HS-5 (cell line): ENCODE measurements at places on chromosomes 11 and 22.
A peak's percentile ranks its signal among the peaks of the same experiment; 100 is the strongest.

GRCh38 chr11:102926517-102926916 lies 29.0 kb downstream of the MMP13 start:
- DNase-seq, result no peak

DNA sequence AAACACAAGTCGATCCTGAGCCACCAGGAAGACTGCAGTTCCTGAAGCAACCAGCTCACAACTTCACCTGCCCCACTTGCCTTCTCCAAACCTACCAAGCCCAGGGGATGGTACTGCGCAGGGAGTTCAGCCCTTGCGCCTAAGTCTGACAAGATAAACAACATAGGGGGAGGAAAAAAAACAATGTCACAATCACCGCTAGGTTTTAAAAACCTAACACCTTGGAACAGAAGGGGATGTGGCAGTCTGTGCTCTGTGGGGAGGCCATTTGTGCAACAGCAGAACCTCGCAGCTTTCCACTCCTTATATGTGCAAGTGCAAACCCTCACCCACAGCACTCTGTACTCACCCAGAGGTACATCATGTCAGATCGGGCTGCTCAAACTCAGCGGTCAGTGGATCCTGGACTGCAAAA lies 134.2 kb downstream of the RBFOX2 start:
- DNase-seq, result no peak

GRCh38 chr22:43228330-43228729 lies 41.4 kb upstream of the TTLL12 start:
- no peak for DNase-seq

DNA sequence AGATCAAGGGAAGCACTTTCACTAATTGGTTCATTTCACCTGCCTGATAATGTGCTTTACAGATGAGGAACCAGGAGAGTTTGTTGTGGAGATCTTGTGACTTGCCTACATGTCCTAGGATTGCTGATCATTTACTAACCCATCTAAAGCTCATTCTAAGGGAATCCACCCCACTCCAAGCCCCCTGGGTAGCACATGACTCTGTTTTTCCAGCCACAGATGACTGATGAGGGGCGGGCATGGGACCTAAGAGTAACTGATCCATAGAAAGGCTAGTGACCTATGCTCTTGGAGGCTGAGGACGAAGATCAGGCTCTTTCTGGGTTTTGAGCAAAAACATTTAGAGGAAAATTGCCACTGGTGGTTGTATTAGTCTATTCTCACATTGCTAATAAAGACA lies 378.1 kb downstream of the CADM1 start:
- no peak for DNase-seq

DNA sequence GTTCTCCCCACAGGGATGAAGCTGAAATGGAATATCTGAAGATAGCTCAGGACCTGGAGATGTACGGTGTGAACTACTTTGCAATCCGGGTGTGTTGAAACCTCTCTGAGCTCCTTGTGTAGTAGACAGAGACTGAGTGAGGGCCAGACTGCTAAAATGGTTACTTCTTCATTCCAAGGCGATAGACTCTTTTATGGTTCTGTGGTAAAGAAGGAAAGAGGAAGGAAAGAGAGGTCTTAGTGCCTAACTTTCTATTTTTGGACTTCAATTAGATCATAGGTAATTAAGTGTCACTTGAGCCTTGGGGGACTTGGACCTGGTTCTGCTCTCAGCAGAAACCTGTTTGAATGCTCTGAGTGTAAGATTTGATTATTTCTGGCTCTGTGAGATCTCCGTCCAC lies 54.7 kb downstream of the NF2 start:
- no peak for DNase-seq

- DNase-seq, result no peak
These were observed at the start of gene MTFP1 for GRCh38 chr22:30425616-30426387. Gene MTFP1 (plus strand): TSS chr22:30425768. CDS start chr22:30425880, 112 bp downstream.

DNA sequence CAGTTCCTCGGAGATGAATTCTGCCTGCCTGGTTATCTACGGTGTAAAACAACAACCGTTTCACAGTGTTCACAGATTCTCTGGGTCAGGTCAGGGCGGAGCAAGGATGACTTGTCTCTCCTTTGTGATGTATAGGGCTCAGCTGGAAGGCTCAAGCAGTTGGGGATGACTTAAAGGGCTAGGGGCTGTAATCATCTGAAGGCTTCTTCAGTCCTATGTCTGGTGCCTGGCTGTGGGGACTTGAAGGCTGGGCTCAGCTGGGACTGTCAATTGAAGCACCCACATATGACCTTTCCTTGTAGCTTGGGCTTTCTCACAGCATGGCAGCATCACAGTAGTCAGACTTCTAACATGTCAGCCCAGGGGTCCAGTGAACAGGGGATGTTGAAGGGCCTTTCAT lies 29.3 kb downstream of the EIF3F start:
- DNase-seq, result no peak

- DNase-seq, result no peak
These were observed 2.0 kb downstream of the KCNJ11 start for GRCh38 chr11:17386331-17387084.

DNA sequence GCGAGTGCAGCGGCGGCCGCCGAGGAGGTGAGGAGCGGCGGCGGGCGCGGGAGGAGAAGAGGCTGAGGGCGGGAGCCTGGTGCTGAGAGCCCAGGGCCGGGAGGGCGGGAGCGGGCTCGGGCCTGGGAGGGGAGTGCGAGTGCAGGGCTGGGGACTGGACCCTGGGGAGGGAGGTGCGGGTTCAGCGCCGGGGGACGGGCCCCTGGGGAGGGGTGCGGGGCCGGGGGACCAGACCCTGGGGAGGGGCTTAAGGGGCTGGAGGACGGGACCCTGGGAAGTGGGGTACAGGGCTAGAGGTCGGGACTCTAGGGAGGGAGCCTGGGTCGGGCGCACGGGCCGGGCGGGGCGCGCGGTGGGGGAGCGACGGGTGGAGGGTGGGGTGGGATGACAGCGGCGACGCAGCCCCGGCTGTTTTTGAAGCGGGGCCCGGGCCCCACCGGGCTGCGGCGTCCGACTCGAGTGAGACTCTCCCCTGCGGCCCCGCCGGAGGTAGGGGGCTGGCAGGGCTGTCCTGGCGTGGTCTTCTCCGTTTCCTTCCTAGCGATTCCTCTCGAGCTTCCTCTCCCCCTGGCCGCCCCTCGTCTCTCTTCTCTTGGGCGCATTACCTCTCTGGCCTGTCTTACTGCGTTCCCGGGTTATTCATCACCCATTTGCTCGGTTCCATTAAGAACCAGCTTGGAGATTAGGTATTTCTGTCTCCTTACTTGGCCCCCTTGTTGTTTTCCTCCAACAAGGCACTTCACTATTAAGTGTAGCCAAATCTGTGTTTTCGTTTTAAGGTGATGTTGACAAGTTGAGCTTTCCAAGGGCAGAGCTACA lies 754 bp downstream of the NUP50 start:
- no peak for DNase-seq

GRCh38 chr11:133929401-133930052 lies 27.2 kb downstream of the IGSF9B start:
- DNase-seq, result no peak

- DNase-seq, result no peak
These were observed 62.7 kb downstream of the ISX start for GRCh38 chr22:35128637-35129036.

GRCh38 chr11:69841859-69842698 lies 22.9 kb upstream of the FGF3 start:
- no peak for DNase-seq

- DNase-seq, result no peak
These were observed 48.5 kb downstream of the CSNK2A3 start for GRCh38 chr11:11304550-11304949.

GRCh38 chr11:132872211-132872610 lies 660.1 kb downstream of the OPCML start:
- no peak for DNase-seq

- no peak for DNase-seq
These were observed 55.1 kb upstream of the CLDN5 start for GRCh38 chr22:19579115-19579811.

DNA sequence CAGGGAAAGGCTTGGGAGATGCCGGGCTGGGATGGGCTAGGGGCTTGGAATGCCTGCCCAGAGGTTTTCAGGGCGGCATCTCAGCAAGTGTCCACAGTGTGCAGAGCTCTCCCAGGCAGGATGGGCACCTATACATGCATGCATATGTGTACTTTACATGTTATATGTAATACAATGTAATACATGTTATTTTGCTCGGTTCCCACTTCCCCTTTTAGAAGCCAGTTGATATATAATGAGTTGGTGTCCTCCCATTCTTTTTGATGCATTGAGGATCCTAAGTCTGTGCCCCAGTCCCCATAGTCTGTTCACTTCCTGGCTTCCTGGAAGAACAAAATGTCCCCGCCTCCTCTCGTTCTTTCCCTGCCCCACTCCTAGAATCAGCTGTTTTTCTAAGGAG lies 20.1 kb upstream of the EIF3D start:
- no peak for DNase-seq

GRCh38 chr11:35650006-35650405 lies 12.6 kb upstream of the TRIM44 start:
- DNase-seq, result no peak

DNA sequence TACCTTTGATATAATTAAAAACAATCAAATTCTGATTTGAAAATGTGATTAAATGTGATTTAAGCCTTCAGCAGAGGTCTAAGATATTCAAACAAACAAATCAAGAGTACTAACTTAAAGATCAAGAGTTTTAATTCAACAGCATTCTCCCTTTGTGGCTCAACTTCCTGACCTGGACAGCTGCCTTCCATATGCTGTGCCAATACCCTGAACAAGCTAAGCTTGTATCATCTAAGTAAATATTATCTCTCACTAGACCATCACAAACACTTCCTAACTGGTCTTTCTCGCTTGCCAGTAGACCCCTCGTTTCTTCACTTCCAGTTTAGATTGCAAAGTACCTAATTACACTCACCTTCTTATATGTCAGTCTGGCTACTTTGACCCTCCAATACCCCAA lies 35.9 kb upstream of the P4HA3 start:
- DNase-seq, result no peak

DNA sequence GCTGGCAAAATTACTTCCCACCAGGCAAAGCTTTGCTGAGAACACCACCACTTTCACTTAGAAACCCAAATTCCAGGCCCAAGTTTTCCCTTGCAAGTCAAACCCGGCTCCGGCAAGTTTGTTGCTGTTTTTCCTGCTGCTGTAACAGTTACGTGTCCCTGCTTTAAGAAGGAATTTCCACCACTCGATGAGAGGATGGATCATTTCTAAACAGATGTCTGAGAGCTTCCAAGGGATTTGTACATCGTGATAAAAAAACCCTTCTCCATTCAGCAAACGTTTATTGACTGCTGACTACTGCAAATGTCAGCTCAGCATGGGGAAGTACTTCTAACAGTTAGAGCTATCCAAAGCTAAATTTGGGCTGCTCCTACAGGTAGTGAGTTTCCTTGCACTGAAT lies 19.7 kb downstream of the P2RX3 start:
- DNase-seq, result no peak

- no peak for DNase-seq
These were observed 6.2 kb upstream of the PLXNB2 start for GRCh38 chr22:50313600-50313999.

GRCh38 chr11:106691807-106692365 lies 326.4 kb downstream of the GUCY1A2 start:
- DNase-seq, result peak; percentile 26

DNA sequence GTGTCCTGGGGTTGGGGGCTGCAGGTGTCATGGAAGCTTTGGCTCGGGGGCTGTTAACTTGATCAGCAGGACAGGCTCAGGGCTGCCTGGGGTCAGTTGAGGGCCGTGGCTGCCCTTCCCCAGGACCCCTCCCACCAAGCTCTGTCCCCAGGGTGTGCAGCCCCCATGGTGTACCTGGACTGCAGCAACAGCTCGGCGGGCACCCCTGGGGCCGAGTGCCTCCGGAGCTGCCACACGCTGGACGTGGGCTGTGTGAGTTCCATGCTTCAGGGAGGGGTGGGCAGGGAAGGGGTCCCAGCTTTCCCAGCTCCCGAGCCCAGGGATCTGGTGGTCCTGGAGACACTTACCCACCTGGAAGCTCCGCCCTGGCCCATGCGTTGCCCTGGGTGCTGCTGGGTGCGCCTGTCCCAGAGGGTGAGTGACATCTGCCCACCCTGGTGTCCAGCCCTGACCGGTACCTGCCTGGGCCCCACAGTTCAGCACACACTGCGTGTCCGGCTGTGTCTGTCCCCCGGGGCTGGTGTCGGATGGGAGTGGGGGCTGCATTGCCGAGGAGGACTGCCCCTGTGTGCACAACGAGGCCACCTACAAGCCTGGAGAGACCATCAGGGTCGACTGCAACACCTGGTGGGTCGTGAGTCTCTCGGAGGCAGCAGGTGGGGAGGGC lies 11.3 kb downstream of the MUC5B start:
- DNase-seq, result no peak

DNA sequence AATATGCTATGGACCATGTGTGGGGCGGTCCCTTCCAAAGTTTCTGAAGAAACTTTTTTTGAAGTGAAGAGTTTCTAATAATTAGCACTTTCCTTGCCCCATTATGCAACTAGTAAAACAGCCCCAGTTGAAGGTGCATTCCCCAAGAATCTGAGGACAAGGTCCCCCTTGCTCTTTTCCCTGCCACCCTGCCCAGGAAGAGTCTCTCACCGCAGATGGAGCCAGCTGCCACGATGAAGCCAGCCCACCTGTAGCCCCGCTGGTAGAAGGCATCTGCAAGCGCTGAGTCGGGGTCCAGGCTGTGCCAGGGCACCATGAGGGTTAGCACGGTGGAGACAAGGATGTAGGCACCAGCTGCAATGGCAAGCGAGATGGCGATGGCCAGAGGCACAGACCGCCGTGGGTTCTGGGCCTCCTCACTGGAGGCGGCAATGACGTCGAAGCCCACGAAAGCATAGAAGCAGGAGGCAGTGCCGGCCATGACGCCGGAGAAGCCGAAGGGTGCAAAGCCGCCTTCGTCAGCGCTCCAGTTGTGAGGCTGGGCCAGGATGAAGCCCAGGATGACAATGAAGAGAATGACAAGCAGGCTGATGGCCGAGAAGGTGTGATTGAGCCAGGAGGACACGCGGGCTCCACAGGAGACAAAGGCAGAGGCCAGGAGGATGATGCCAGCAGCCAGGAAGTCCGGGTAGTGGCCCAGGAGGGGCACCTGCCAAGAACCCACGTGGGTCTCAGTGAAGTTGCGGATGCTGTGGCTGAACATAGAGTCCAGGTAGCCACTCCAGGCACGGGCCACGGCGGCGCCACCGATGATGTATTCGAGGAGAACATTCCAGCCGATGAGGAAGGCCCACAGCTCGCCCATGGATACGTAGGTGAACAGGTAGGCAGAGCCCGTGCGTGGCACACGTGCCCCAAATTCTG lies 1.5 kb downstream of the SLC7A4 start:
- no peak for DNase-seq

DNA sequence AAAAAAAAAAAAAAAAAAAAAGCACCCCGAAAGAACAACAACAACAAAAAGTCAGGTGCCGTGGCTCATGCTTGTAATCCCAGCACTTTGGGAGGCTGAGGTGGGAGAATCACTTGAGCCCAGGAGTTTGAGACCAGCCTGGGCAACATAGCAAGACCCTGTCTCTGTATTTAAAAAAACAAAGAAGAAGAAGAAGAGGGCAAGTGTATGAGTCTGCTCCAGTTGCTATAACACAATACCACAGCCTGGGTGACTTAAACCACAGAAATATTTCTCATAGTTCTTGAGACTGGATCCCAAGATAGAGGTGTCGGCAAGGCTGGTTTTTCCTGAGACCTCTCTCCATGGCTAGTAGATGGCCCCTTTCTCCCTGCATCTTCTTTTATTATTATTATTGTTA lies 12.4 kb downstream of the CRYBA4 start:
- DNase-seq, result no peak

- DNase-seq, result no peak
These were observed 578 bp upstream of the NUP160 start for GRCh38 chr11:47848700-47849155.
